ENCODE measurements at places on chromosomes 2 and 18.

GRCh38 chr18:74950479-74950878, 258.5 kb downstream of the PTGR3 start:
- peak; percentile 42 for DNase-seq

- DNase-seq: no peak
Observed at GRCh38 chr2:167504061-167504460, 615.8 kb downstream of the XIRP2 start.

GRCh38 chr2:5509362-5509761, 182.8 kb upstream of the SOX11 start:
- no peak for DNase-seq

GRCh38 chr18:32200766-32201165, 10.9 kb downstream of the MEP1B start:
- no peak for DNase-seq

GRCh38 chr2:53960476-53960875, 10.3 kb downstream of the PSME4 start:
- DNase-seq: no peak

DNA sequence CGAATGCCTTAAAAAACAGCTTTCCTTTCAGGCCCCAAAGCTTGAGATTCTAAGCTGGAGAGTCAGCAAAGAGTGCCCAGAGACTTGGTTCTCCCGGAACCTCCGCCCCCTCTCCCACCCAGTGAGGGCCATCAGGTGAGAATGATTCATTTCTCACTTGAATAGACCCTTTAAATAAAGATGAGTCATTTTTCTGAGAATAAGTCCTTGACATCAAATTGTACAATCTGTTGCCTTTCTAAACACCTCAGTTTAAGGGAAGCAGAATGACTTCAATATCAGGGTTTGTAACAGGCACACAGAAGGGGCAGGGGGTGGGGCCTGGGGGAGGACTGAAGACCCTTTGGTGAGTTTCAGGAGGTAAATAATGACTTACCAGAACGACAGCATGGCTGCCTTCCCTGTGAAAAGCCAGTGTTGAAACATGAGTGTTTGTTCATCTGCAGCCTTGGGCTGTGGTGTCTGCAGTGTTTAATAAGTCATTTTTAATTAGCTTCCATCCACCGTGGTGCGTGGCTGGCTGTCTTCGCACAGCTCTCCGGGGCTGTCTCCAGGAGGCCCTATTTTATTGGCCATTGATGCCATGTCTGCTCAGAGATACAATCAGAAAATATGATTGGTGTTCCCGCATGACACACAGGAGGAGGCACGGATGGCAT, 134.9 kb upstream of the ZNF236 start:
- no peak for DNase-seq

DNA sequence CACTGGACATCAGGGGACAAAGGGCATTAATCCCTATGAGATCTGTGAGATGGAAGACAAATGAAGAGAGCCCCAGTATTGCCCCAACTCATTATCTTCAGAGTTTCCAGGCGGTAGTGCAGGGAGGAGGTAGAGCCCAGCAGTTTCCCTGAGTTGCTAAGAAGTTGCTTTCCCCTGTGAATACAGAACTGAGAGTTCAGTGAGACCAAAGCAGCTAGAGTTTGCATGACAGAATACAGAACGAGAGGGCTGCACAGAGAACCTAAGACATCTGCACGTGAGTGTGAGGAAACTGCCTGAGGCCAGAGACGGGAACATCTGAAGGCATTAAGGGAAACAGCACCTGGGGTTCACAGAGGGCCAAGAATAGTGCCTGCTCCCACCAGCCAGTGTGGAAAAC, 18.1 kb upstream of the PGAP1 start:
- no peak for DNase-seq

Data from Panc1 (cell line).